ENCODE measurements at places on chromosomes 1 and 21.

GRCh38 chr1:179293340-179294327 lies at the start of gene SOAT1:
SOAT1 (plus strand) TSS chr1:179293797; CDS start chr1:179302685, 8,888 bp downstream.
- peak; percentile 84 for DNase-seq

- DNase-seq = no peak
Measured at GRCh38 chr1:68327414-68327813, 95.1 kb upstream of the WLS start.

DNA sequence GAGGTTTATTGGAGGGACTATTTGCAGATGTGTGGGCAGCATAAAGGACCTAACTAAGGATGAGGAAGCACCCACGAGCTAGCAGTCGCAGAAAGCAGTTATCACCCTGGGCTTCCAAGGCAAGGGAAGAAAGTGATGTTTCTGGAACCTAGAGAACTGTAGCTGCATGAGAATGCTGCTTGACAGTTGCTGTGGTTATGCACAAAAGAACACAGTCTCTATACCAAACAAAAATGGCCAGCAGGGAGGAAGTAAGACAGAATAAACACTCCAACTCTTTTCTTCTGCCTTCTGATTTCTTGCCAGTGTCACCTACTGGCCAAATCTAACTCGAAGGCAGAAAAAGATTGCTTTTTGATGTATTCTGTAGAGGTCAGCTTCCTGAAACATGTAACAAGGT lies 190.2 kb downstream of the RASAL2 start:
- DNase-seq = no peak

DNA sequence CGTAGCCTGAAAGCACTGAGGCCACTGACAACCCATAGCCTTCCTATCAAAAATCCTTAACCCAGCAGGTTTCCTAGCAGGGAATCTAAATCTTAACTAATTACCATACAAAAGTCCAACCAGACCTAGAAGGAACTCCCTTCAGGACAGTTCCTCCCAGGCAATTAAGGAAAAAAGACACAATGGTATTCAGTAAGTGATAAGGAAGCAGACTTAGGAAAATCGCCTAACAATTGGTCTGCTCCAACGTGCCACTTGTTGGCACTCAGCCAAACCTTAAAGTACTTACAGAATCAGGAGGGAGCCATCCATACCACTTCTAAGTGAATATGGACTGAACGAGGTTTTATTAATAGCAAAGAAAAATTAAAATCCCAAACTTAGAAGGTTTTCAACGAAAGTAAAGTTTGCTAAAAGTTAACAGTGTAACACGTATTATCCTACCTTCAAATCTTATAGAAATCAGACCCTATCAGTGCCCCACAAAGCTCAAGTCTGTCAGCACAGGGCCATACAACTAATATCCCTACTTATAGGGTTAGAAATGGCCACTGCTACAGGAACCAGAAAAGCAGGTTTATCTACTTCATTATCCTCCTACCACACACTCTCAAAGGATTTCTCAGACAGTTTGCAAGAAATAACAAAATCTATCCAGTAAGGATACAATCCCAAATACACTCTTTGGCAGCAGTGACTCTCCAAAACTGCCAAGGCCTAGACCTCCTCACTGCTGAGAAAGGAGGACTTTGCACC lies 29.0 kb downstream of the SPATA6 start:
- DNase-seq = no peak

DNA sequence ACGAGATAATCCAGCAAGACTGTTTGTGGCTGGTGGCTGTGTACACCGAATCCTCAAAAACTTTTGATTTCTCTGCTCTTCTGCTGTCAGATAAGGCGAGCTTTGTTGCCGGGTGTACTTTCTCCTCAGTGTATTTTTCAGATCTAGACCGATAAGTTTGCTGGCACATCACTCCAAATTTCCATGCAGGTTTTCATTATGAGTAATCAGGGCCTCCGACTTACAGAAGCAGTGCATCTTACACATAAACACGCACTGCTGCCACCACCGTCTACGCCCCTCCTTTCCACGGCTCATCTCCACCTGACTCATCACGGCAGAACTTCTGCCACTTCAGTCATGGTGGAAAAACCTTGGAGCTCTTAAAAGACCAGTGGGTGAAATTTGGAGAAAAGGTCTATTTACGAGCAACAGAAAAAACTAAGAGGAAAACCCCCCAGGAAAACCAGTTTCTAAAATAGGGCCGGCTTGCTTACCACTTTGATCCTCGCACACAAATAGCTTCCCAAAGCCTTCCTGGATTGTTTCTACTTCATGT lies 7.7 kb downstream of the ZBTB21 start:
- DNase-seq = no peak

- DNase-seq = no peak
Measured at GRCh38 chr21:28336314-28336713, 656.4 kb downstream of the LTN1 start.

Measured in SHP77 (cell line).